ENCODE measurements at places on chromosomes 1 and 21.

DNA sequence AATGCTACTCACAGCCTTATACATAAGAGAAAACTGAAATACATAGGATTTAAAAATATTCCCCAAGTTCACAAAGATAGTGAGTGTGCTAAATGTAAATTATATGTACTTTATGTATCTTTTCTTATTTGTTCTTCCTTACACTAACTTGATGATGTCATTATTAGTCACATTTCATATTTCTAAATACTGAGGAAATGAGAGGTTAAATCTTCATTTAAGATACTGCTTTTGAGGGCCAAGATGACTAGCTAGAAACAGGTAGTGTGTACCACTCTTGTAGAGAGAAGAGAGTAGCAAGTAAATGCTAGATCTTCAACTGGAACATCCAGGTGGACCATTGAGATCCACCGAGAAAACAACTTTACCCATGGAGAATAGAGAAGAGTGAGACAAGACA, 29.8 kb downstream of the PYHIN1 start:
- DNase-seq = no peak

DNA sequence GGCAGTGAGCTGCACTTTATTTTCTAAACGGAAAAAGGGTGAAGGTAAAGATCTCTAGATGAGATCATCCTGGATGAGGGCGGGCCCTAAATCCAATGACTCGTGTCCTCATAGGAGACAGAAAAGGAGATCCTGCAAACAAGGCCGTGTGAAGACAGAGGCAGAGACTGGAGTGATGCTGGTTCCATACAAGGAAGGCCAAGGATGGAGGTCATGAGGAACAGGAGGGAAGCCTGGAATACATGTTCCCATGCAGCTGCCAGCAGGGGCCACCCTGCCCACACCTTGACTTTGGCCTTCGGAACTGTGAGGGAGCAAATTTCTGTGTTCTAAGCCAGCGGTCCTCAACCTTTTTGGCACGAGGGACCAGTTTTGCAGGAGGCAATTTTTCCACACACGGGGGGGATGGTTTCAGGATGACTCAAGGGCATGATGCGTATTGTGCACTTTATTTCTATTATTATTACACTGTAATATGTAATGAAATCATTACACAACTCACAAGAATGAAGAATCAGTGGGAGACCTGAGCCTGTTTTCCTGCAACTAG, 94.3 kb downstream of the PSMG1 start:
- no peak for DNase-seq

DNA sequence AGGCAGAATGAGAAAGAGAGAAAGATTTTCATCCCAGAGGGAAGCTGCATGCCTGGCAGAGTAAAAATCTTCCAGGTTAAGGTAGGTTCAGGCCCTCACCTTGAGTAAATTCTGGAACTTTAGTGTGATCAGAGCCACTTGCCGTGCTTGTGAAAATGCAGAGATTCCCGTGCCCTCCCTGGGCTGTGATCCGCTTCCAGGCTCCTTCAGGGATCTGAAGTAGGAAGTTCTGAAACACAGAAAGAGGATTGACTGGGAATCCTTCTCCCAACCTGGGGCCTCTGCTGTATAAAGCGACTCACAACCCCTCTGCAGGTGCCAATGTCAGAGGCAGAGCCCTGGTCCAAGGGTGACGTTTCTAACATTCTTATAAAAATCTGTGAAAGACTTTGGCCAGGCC, 26.6 kb downstream of the NUAK2 start:
- DNase-seq = no peak

- no peak for DNase-seq
Measured at GRCh38 chr1:166626711-166627110, 212.6 kb upstream of the POGK start.

DNA sequence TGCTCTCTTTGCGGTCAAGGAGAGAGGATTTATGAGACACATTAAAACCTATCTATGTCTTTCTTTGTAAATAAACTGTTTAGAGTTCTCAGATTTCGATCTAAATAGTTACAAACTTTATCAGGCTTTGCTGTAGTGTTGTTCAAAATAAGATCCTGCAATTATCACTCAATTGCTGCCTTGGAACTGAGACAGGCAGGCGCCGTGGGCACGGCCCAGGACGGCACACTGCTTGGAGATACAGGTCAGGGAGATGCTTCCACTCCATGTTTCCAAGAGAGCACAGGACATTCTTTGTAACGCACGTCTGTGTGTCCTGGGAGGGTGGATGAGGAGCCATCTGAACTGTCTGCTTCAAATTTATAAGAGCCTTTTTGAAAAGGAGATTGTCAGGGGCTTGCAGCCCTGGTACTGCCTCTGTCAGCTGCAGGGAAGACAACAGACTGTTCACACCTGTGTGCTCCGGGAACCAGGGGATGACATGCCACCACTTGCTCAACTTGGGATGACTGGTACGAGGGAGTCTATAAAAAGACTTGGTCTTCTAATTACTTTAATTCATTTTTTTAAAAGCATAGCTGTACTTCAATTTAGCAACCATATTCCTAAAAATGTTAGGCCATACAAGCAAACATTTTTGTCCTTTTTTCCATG, 472.9 kb upstream of the RUNX1 start:
- no peak for DNase-seq

- no peak for DNase-seq
Measured at GRCh38 chr1:183291802-183292514, 105.9 kb downstream of the LAMC2 start.

DNA sequence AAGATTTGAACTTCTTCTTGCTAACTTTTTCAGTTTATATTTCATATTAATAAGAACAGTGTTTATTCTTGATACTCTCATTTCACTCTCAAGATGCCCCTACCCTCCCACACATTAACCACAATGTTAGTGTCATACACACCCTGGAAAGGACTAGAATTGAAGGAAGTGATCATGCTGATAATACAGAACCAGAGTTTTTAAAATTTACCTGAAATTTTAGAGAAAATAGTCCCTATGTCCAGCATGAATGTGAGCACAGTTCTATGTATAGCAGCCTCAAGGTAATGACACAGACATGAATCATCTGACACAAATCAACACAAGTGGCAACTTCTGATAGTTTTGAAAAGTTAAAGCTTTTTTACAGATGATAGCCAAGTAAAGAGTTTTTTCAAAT, 26.0 kb downstream of the RGS1 start:
- DNase-seq = no peak

DNA sequence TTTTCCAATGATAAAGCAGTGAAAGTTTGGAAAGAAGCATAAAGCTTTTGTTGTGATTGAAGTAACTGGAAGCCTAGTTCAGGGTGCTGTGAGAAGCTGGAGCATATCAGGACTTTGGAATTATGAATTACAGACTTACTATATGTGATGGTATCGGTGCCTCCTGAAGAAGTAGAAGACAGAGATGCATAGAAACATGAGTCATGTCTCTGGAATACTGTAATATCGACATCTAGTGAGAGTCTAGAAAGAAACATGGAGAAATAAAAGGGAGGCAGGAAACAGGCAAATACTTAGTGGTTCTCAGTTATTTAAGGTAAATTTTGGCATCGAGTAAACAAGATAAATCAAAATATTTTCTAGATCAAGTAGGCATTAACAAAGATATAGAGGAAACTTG, 103.0 kb downstream of the CAMTA1 start:
- no peak for DNase-seq

DNA sequence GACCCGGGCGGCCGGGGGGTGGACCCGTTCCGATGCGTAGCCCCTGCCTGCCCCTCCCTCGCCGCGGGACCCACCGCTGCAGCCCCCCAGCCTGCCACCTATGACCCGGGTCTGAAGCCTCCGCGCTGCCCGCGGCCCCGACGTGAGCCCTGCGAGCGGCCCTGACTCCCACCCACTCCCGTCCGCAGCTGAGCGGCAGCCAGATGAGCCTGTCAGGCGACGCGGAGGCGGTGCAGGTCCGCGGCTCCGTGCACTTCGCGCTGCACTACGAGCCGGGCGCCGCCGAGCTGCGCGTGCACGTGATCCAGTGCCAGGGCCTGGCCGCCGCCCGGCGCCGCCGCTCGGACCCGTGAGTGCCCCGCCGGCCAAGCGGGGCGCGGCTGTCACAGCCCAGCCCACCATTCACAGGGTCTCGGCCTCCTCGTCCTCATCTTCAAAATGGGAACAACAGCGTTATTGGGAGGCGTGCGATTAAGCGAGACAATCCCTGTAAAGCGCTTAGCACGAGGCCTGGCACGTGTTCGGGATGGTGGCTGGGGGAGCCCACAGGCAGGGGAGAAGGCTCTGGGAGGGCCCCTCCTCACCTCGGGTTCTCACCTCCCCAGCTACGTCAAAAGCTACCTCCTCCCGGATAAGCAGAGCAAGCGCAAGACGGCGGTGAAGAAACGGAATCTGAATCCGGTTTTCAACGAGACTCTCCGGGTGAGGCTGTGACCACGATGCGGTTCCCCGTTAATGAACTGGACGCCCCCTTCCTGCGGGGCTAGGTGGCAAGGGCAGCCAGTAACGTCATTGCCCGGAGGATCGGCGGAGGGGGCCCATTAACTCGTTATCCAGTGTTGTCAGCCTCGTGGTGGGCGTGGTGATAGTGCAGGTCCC, 8.2 kb downstream of the SYTL1 start:
- peak; percentile 59 for DNase-seq

GRCh38 chr1:202275061-202275770, 66.5 kb downstream of the UBE2T start:
- DNase-seq = no peak

- DNase-seq = no peak
Measured at GRCh38 chr1:225290244-225290643, 137.6 kb downstream of the LBR start.

GRCh38 chr1:8031176-8031785, 5.2 kb upstream of the ERRFI1 start:
- DNase-seq = no peak

DNA sequence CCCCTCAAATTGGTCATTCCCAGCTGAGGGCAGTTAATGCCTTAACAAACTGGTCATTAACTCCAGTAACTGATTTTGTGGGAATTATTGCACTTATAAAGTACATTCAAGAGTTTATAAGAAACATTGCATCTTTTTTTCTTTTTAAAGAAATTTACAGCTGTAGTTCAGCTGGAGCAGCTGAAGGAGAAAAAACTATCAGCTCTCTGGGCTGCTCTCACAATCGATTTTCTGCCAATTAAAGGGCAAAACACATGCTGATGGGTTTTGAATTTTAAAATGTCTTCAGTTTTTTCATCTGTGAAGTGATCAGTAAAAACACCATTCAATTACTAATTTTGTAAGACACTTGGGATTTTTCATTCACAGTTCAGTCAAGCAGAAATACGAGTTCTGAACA, 74.7 kb downstream of the KIFAP3 start:
- no peak for DNase-seq
